ENCODE measurements at places on chromosomes 13 and 19.

DNA sequence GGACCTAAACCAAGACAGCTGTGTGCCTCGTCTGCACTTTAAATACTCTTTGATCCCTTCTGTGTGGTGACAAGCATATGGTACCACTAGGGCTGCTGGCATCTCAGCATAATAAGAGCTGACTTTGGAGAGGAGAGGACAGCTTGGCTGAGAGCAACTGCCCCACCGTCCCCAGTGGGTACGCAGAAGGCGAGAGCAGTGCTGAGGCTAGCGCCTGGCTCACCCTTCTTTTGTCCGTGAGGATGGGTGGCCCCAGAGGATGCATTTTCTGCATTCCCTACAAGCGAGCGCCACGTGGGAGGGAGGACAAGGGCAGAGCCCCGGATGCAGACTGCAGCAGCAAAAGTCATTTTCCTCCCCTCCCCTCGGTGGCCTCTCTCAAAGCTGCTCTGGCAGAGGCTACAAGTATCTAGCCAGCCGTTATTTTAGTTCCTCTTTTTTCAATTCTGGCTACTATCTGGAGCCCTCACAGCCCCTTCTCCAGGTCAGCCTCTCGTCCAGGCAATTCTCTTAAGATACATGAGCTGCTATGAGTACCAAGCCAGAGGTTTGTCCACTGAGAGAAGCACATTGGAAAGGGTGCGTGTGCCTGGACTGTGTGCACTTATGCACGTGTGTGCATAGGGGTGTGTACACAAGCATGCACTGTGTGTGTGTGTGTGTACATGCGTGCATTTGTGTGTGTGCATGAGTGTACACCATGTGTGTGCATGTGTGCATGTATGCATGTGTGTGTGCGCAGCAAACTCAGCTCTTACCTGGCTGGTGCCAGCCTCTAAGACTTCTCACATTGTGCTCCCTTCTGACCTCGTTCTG lies 51.3 kb downstream of the RAB20 start:
- no peak for DNase-seq

DNA sequence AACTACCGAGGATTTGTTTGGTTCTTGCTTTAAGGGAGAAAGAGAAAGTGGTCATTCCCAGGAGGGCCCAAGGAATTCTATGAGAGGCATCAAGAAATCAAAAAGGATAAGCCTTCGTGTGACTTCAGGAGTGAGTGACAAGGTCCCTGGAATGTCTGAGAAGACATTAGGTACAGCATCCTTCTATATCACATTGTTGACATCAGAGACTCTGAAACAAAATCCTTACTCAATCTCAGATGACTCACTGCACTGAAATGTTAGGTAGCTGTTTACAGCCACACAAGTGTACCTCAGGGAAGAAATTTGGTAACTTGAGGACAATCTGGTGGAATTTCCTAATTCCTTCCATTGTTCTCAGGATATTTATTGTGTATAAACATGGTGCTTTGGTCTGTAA lies 7.9 kb upstream of the LGALS14 start:
- no peak for DNase-seq

- DNase-seq, result no peak
Observed at GRCh38 chr13:23087880-23088279, 92.9 kb upstream of the SGCG start.

- DNase-seq, result no peak
Observed at GRCh38 chr19:5403968-5404640, 51.1 kb upstream of the ZNRF4 start.

DNA sequence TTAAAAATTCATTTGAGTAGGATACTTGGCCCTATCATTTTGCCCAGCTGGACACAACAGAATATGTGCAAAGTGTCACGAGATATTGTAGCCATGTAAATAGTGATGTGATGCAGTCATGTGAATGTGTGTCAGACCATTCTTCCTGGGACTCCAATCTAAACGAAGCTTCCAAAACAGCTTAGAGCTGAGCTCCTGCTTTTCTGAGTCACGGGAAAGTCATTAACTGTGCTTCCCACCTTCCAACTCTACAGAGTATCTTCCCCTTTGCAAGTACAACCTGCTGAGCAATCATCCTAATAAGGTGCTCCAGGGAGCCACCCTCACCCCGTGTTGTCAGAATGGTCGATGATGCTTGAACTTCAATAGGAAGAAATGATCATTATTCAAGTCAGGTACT lies 294.7 kb downstream of the MYO16 start:
- DNase-seq, result no peak

DNA sequence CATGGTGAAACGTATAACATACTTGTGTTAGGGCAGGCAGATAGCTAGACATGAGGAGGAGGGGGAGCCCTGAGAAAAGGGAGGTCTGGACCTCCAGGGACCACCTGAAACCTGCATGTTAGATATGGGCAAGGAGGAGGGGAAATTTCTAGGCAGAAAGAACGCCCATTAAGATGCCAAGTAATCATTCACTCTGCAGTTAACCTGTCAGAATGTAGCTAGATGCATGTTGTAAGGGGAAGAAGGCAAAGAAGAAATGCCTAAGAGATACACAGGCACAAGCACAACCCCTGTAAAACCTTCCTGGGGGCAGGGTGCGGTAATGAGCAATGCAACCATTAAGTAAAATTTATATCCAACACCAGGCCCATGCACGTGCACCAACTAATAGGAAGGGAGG lies 1055.3 kb upstream of the SPRY2 start:
- no peak for DNase-seq

DNA sequence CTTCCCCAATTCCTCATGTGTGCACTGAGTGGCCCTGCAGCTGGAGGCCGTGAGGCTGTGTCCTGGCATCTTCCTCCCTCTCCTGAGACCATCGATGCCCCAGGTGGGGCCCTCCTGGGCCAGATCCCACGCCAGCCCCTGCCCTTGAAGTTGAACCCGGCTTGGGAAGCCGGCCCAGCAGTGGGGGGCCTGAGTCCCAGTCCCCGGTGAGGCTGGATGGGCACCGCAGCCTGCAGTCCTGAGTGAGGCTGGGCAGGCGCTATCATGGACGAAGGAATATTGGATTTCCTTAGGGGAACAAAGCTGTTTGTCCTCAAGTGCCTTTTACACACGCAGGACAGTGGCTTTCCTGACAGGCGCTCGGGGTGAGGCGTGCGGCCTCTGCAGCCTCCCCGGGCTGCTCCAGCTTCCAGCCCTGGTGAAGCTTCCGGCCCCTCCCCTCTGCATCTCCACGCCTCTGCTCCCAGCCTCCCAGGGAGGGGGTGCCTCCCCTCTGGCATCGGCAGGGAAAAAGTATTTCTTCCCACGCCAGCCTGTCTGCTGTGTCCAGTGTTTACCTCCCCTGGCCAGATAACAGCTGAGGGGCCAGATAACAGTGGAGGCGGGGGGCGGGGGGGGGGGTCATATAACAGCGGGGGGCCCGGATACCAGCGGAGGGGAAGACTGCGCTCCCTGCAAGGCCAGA lies 159.5 kb downstream of the KDM4B start:
- DNase-seq, result no peak

DNA sequence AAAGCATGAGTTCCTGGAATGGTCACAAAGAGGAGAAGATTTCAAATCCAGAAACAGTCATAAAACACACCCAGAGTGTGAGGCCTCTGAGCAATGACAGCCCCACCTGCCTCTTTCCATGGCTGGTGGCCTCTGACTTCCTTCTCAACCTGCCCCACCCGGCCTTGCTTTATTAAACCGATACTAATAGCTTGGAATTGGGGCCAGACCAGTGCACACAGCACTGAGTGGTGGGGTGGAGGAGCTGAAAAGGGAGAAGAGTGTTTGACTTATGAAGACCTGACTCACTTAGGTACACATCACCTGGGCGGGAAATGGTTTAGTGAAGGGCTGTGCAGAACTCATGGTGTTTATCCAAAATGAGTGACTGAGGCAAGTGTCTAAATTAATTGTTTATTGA lies 20.7 kb upstream of the CEACAM6 start:
- no peak for DNase-seq

GRCh38 chr19:49148784-49149651 lies 6.2 kb downstream of the HRC start:
- DNase-seq, result peak; percentile 92

DNA sequence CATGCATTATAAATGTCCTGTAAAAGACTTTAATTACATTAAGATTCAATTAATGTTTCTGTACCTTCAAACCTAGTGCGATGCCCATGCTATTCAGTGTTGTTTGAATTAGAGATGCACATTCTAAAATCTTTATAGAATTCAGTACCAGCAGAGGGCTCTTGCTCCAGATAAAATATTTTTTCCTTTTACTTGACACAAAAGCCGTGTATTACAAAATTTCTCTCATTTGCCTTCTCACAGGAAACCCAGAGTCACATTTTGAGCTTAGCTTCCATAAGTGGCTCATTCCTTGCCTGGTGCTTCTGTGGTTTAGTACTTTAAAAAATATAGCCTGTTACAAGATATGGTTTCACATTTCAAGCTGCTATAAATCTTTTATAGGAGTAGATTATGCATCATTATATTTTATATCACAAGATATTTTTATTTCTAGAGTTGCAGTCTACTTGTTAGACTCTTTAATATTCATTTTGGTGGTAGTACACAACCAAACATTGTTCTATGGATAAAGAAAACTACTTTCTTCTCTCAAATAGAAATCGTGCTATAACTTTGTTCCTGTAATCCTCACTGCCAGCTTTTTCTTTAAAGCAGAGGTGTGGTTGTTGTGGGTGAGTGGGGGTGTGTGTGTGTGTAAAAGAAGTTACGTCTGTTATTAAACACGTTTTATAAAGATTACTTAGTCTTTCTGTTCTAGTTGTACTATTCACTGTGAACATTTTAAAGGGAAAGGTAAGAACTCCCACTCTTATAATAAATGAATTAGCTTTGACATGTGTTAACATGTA lies 101.4 kb downstream of the RNF17 start:
- DNase-seq, result no peak

GRCh38 chr19:15212711-15213110 lies 11.9 kb upstream of the NOTCH3 start:
- no peak for DNase-seq

- no peak for DNase-seq
Observed at GRCh38 chr19:19524053-19524452, 4.7 kb upstream of the YJEFN3 start.

DNA sequence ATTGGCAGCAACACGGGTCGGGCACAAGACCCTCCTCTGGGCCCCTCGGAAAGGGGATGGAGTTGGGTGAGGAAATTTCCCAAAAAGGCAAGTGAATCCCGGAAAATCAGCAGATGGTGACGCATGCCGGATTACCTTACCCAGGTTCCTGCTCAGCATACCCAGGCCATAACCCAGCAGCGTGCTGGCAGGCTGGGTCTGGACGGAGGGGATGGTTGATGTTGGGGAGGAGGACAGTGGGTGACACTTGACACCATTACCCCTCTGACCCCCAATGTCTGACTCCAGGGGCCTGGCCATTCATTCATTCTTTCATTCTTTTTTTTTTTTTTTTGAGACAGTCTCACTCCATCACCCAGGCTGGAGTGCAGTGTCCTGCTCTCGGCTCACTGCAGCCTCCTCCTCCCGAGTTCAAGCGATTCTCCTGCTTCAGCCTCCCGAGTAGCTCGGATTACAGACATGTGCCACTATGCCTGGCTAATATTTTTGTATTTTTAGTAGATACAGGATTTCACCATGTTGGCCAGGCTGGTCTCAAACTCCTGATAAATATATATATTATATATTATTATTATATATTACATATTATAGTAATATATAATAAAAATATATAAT lies 799 bp downstream of the PVR start:
- peak; percentile 43 for DNase-seq

- DNase-seq, result no peak
Observed at GRCh38 chr19:34722353-34722752, 11.7 kb upstream of the ZNF181 start.

- DNase-seq, result no peak
Observed at GRCh38 chr13:112759827-112760226, 70.0 kb downstream of the ATP11A start.

- peak; percentile 35 for DNase-seq
Observed at GRCh38 chr13:96415831-96416385, 326.0 kb downstream of the HS6ST3 start.

GRCh38 chr19:46715975-46716671 lies 791 bp downstream of the PRKD2 start:
- DNase-seq, result no peak

GRCh38 chr13:93244141-93244917 lies 17.7 kb downstream of the GPC6 start:
- DNase-seq, result no peak

DNA sequence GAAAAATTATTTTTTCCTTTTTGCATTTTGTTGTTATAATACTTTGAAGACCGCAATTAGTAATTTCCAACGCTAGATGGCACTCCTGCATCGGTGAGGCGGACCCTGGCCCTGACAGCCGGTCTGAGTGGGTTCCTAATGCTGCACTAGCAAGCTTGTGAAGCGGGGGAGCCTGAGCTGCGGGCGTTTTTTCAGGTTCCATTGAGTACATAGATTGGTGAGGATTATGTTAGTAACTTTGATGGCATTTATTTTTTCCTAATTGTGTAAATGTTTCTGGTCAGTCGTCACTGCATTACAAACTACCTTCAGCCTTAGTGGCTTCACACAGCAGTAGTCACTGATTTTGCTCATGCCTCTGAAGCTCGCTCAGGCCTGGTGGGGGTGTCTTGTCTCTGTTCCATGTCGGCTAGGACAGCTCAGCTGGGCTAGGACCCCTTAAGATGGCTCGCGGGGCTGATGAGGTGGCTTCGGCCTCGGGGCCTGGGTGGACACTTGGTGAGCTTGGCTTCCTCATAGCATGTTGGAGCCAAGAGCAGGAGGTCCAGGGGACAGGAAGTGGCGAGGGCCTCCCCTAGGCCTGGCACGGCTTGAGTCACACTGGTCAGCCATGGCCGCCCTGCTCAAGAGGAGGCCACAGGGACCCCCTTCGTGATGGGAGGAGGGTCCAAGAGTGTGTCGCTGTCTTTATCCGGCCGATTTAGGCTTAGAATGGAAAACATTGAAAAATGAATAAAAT lies 25.0 kb downstream of the ERCC5 start:
- peak; percentile 16 for DNase-seq

- DNase-seq, result no peak
Observed at GRCh38 chr13:55410398-55411330, 1730.1 kb upstream of the PRR20A start.

DNA sequence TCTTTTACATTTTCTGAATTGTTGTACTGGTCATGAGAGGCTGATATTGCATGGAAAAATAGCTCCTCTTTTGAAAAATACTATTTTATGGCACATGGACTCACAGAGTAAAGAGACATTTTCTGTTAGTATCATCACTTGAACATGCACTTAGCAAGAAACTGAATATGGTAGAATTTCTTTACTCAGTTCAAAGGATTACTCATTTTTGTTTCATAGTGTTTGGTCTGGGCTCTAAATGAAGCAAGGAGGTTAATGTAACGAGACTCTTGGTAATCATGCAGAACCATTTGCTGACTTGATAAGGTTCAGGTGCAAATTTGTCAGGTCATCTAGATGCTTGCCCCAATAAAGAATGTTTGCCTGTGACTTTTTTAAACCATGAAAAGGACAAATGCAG lies 63.2 kb downstream of the GPC6 start:
- no peak for DNase-seq

GRCh38 chr19:31223740-31224534 lies 125.3 kb downstream of the TSHZ3 start:
- no peak for DNase-seq

DNA sequence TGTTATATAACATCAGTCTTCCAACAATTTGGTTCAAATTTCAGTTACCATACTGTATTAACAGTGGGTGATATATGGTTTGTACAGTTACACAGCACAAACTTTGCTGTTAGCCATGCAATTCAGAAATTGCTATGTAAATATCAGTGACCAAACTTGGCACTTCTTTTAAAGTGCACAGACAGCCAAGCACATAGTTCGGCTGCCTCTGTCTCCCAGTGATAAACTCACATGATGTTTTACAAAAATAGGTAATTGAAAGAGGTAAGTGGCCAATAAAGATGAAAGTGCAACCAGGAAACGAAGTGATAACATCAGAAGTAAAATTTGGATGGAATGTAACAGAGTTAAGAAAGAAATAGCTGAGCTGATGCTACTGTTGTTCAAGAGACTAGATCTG lies 143.9 kb downstream of the PCDH9 start:
- no peak for DNase-seq
